Posterior cingulate gyrus (tissue), 11 donors: ENCODE measurements at places on chromosomes 5 and 9.

- DNase-seq = no peak
These were observed 1.5 kb downstream of the FCN1 start for GRCh38 chr9:134916161-134916665.

- no peak for DNase-seq
These were observed 117.1 kb downstream of the DMXL1 start for GRCh38 chr5:119187776-119188529.

- DNase-seq = no peak
These were observed 218.9 kb upstream of the NMUR2 start for GRCh38 chr5:152623951-152624350.

DNA sequence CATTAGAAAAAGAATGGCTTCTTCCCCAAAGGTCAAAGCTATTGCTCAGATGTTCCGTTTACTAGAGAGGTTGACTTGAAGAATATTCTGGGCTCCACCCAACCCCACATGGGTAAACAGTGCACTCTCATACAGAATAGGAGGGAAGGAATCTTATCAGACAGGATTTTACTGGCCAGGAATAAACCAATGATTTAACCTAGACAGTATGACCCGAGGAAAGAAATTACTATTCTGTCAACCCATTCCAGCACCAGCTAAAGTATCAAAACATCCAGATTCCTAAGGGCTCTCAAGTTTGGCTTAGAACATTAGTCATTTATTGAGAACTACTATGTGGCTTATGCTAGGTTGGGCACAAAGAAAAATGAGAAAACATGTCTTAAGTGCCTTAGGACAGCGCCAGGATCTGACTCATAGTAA lies 493.6 kb upstream of the KLF4 start:
- no peak for DNase-seq

- DNase-seq = no peak
These were observed 11.9 kb upstream of the EQTN start for GRCh38 chr9:27308691-27309390.

GRCh38 chr5:16135003-16135402 lies 44.6 kb downstream of the MARCHF11 start:
- no peak for DNase-seq

GRCh38 chr9:671997-672396 lies 169.5 kb upstream of the DMRT1 start:
- DNase-seq = no peak

DNA sequence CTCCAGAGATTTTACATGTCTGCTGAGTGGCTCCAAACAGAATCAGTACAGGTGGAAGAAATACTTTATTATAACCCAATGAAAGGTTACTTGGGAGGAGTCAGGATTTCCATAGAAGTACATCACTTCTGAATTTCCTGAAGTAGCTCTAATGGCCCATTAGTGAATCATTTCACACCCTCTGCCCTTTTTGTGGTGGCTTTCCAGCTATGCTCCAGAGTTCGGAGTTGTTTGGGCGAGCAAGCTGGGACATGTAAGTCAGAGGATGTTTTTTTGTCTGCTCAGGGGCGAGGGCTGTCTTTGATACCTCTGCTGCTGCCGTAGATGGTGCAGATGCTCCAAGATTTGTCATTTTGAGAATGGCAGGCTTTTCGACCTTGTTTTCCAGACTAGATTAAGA lies 226.1 kb downstream of the GOLPH3 start:
- no peak for DNase-seq

DNA sequence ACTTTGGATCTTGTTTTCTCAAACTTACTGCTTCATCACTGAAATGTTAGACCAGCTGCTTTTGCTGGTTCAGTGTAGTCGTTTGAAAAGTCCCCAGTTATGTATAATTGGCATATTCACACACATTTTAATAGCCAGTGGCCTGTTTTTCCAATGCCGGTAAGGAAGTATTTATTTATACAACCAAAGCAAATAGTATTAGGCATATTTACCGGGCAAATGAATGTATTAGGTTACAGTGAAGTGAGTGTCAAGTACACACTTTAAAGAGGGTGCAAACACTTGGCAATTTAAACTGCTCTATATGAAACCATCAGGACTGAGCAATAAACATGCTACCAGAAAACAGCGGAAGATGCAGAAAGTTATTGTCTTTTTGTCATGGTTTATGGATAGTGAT lies 242.9 kb downstream of the MCTP1 start:
- no peak for DNase-seq

DNA sequence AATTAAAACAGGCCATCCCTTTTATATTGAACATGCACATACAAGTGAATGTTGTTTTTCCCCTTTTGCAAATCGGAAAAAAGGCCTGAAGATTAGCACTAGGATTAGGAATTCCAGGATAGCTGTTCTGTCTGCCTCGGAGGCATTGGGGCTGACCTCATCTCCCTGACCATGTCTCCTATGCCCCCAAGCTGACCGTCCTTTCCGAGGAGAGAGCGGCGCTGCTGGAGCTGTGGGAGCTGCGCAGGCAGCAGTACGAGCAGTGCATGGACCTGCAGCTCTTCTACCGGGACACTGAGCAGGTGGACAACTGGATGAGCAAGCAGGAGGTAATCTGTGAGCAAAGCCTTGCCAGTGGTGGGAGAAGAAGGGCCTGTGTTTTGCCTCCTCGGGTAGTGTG lies 28.3 kb downstream of the SPTAN1 start:
- DNase-seq = no peak

GRCh38 chr5:153496835-153497234 lies 6.4 kb downstream of the GRIA1 start:
- no peak for DNase-seq

GRCh38 chr5:164326219-164326618 lies 820.8 kb downstream of the MAT2B start:
- no peak for DNase-seq

DNA sequence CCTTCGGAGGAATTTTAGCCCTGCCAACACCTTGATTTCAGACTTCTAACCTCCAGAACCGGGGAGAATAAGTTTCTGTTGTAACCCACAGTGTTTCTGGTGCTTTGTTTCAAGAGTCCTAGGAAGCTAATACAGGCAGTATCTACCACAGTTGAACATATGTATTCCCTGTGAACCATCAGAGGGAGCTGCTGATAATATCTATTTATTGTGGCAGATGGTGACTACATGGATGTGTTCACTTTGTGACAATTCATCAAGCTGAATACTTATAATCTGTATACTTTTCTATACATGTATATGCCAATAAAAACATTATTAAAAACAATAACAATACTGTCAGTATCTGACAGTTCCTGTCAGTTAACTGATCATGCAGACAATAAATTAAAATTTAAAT lies 137.2 kb upstream of the GNA14 start:
- no peak for DNase-seq

DNA sequence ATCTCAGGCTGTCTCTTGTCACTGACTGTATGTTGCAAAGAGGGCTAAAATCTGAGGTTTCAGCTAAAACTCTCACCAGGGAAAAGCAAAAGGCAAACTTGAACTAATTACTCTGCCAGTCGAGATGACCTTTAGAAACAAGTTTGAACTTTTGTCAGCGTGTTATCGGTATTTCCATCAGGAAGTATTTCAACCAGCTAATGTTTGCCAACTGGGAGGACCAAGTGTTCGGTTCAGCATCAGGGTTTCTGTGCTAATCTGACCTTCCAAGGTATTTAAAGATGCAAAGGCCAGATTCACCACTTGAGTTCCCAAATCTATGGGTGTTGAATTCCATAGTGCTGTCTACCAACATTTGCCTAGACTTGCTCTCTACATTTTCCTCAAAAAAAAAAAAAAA lies 230.5 kb downstream of the SLIT3 start:
- DNase-seq = no peak

DNA sequence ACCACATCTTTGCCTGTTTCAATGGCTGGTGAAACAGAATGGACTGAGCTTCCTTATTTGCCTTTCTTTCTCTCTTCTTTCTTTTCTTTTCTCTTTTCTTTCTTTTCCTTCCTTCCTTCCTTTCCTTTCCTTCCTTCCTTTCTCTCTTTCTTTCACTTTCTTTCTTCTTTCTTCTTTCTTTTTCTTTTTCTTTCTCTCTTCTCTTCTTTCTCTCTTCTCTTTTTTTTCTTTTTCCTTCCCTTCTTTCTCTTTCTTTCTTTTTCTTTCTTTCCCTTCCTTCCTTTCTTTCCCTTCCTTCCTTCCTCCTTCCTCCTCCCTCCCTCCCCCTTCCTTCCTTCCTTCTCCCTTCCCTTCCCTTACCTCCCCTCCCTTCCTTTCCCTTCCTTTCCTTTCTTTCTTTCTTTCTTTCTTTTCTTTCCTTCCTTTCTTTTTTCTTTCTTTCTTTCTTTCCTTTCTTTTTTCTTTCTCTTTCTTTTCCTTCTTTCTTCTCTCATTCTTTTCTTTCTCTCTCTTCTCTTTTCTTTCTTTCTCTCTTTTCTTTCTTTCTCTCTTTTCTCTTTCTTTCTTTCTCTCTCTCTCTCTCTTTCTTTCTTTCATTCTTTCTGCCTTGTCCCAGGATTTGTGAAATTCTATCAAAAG lies 50.1 kb upstream of the MCTP1 start:
- no peak for DNase-seq

GRCh38 chr9:107049803-107050184 lies 186.8 kb downstream of the ZNF462 start:
- no peak for DNase-seq

DNA sequence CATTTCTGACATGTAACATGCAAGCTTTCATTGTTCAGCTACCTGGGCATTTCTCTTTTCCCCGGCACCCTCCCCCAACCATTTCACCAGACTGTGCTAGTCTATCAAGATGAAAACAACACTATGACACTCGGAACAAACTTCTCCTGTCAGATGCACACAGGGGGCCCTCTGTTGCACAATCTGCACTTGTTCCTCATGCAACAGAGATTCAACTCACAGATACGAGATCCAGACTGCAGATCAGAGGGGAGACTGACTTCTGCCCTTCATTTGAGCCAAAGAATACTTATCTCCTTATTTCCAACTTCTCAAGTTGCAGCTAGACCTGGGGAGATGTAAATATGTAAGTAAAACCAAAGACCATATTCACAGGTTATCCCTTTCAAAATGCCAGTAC lies 15.7 kb upstream of the FST start:
- DNase-seq = no peak

- DNase-seq = no peak
These were observed 326.4 kb downstream of the TRIM32 start for GRCh38 chr9:117013440-117013995.

DNA sequence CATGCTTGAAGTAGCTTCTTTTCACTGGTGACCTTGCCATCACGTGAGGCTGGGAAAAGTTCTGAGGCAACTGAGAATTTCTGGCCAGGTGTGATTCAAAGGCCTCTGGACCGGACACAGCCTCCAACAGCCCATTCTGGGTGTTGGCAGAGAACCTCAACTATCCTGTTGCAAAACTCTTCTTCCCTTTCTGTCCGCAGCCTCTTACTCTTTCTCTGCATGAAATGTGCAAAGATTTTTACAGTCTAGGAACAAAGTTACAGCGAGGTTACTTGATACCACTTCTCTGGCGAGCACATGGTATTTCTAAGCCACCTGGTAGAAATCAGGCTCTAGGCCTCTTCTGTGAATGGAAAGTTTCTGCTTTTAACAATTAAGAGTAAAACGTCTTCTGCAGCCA lies 79.2 kb downstream of the FREM1 start:
- DNase-seq = no peak

GRCh38 chr5:79961716-79962574 lies 29.1 kb downstream of the MTX3 start:
- DNase-seq = no peak

DNA sequence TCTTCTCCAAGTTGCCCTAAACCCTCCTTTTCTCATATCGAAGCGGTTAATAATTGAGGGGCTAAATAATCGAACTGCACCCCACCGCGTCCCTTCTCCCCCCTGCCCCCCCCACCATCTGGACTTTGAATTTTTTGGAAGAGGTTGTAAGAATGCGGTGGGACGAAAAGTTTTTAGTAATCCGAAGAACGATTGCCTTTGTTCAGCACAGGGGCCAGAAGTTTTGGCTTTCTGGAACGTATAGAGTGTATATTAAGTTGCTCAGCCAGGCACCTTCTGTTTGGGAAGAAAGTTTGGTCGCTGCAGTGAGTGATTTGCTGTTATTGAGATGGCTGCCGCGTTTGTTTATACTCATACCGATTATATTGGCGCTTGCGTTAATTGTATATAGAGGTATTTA lies 518 bp downstream of the ERBIN start:
- DNase-seq = no peak

GRCh38 chr5:124444147-124444775 lies 302.2 kb downstream of the ZNF608 start:
- DNase-seq = no peak

GRCh38 chr5:27083449-27084415 lies 45.3 kb upstream of the CDH9 start:
- no peak for DNase-seq

DNA sequence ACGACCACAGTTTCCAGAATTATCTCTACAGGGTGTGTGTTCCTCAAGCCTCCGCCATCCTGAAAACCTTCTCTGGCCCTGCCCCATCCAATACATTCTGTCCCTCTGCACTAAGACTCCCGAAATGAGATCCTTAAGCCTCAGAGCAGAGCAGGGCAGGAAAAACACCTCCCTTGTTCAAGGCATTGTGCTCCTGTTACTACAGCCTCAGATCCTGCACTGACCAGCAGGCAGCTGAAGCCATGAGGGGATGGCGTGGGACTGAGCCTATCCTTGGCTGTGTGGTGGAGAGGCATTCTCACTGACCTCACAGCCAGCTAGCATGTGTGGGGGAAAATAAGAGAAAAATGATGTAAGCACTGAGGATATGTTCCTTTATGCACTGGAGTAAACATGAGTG lies 106.7 kb upstream of the PHYKPL start:
- no peak for DNase-seq

DNA sequence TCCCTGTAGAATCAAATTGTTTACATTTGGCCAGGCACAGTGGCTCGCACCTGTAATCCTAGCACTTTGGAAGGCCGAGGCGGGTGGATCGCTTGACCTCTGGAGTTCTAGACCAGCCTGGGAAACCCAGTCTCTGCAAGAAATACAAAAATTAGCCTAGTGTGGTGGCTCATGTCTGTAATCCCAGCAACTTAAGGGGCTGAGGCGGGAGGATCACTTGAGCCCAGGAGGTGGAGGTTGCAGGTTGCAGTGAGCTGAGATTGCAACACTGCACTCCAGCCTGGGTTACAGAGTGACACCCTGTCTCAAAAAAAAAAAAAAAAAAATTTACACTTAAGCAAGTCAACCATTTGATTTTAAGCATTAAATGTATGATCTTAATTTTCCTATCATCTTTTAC lies 17.5 kb upstream of the IQGAP2 start:
- no peak for DNase-seq

DNA sequence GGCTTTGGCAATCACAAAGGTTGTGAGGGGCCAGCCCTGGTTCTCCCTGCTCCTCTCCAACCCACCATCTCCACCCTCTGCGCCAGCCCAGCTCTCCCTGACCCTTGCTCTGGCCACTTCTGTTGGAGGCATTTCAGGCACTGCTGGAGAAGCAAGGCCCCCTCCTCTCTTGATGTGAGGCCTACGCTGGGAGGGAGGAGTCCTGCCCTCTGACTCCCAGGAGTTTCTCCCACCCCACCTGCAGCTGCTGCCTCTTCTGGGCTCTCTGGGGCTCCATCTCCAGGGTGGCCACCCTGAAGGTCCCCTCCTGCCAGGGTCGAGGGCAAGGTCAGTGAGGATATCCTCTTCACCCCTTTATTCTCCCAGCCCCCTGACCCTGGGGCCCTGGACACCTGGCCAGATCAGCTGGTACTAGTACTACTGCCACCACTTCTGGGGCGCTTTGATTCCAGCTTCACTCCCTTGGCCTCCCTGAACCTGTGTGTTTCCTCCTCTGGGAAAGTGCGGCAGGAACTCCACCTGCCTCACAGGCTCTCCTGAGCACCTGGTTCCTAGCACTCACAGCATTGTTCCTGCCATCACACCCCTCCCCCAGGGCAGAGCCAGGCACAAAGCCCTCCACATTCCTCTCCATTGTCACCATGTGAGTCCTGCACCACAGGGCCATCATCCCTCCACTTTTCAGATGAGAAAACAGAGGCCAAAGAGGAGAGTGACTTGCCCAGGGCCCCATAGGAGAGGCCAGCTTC lies 23.8 kb upstream of the TDRD7 start:
- no peak for DNase-seq
